ENCODE measurements at places on chromosomes 12 and 14.

GRCh38 chr12:63206494-63206893 is 55.5 kb upstream of the AVPR1A start:
- DNase-seq = no peak

- DNase-seq = no peak
These were observed 3.4 kb downstream of the ACIN1 start for GRCh38 chr14:23091294-23092225.

DNA sequence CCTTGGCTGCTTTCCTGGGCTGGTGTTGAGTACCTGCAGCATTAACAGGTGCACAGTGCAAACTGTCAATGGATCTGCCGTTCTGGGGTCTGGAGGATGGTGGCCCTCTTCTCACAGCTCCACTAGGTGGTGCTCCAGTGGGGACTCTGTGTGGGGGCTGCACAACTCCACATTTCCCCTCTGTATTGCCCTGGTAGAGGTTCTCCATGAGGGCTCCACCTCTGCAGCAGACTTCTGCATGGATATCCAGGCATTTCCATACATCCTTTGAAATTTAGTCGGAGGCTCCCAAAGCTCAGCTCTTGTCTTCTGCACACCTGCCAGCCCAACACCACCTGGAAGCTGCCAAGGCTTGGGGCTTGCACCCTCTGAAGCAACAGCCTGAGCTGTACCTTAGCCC is 198.6 kb downstream of the GXYLT1 start:
- DNase-seq = no peak

DNA sequence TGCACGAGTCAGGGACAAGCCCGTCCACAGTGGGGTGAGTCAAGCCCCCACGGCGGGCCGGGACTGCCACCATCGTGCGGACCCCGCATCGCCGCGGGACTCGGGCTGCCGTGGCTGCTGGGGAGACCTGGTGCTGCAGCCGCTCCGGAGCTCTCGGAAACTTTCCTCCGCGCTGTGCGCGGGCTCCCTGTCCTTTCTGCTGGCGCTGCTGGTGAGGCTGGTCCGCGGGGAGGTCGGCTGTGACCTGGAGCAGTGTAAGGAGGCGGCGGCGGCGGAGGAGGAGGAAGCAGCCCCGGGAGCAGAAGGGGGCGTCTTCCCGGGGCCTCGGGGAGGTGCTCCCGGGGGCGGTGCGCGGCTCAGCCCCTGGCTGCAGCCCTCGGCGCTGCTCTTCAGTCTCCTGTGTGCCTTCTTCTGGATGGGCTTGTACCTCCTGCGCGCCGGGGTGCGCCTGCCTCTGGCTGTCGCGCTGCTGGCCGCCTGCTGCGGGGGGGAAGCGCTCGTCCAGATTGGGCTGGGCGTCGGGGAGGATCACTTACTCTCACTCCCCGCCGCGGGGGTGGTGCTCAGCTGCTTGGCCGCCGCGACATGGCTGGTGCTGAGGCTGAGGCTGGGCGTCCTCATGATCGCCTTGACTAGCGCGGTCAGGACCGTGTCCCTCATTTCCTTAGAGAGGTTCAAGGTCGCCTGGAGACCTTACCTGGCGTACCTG is 1.1 kb downstream of the PDE3A start:
- no peak for DNase-seq
